A549 treated with Mapracorat at 1 μM for 4 hours (cell line): ENCODE measurements at places on chromosomes 7 and 10. TPM values are rescaled to one million over a fixed set of nuclear protein-coding genes. Genes with fewer than 3 reads are reported as not detected.

Gene NUTM2A
- 0.08 TPM in 1 of 5 replicates, not detected in the others for total RNA-seq

Gene RASA4B
- 0.77 to 2.2 TPM (median 1.5 TPM) in 5 replicates for total RNA-seq

Gene FLNC
- total RNA-seq = 3.6 to 5.7 TPM (median 3.8 TPM) in 5 replicates

Gene IDI2
- 0.10 TPM in 1 of 5 replicates, not detected in the others for total RNA-seq

Gene NKX1-2
- 0.04 to 0.06 TPM in 2 of 5 replicates, not detected in the others for total RNA-seq

Gene TMEM140
- 0.95 to 1.2 TPM (median 1.0 TPM) in 5 replicates for total RNA-seq

Gene SLC26A5
- total RNA-seq = not detected in 5 replicates

Gene HMX2
- 0.08 to 0.23 TPM (median 0.14 TPM) in 4 of 5 replicates, not detected in the other for total RNA-seq

Gene PSAP
- 775 to 988 TPM (median 873 TPM) in 5 replicates for total RNA-seq

Gene VSTM4
- 0.15 to 0.56 TPM (median 0.39 TPM) in 5 replicates for total RNA-seq

Gene IKZF1
- total RNA-seq = not detected in 5 replicates

Gene NPY4R2
- total RNA-seq = 12.9 to 28.4 TPM (median 24.8 TPM) in 5 replicates

Gene C7orf57
- total RNA-seq = 0.24 to 0.45 TPM (median 0.31 TPM) in 5 replicates

Gene INA
- total RNA-seq = 18.3 to 27.6 TPM (median 21.0 TPM) in 5 replicates

Gene STK32C
- 32.6 to 49.1 TPM (median 47.1 TPM) in 5 replicates for total RNA-seq

Gene CCSER2
- total RNA-seq = 10.2 to 13.6 TPM (median 12.0 TPM) in 5 replicates

Gene CLRN3
- not detected in 5 replicates for total RNA-seq

Gene LIPF
- not detected in 5 replicates for total RNA-seq

Gene NEURL1
- 0.52 to 0.87 TPM (median 0.62 TPM) in 5 replicates for total RNA-seq

Gene SPDYE8
- not detected in 5 replicates for total RNA-seq

Gene PLEKHS1
- total RNA-seq = 0.04 to 0.06 TPM (median 0.05 TPM) in 3 of 5 replicates, not detected in the others

Gene TMEM176A
- total RNA-seq = not detected in 5 replicates

Gene CLCN1
- total RNA-seq = 0.05 to 0.37 TPM in 2 of 5 replicates, not detected in the others

Gene C7orf25
- total RNA-seq = 1.1 to 2.8 TPM (median 2.0 TPM) in 5 replicates

Gene PTN
- total RNA-seq = not detected in 5 replicates

Gene PRKCQ
- total RNA-seq = 3.3 to 4.1 TPM (median 3.6 TPM) in 5 replicates

Gene CDNF
- total RNA-seq = 1.1 to 1.4 TPM (median 1.3 TPM) in 5 replicates

Gene SFMBT2
- total RNA-seq = 7.0 to 9.0 TPM (median 8.1 TPM) in 5 replicates

Gene FEZF1
- total RNA-seq = not detected in 5 replicates

Gene SORCS1
- total RNA-seq = not detected in 5 replicates

Gene HUS1
- 16.2 to 20.6 TPM (median 18.0 TPM) in 5 replicates for total RNA-seq

Gene SCIN
- 0.26 to 0.53 TPM (median 0.32 TPM) in 5 replicates for total RNA-seq

Gene DLX5
- not detected in 5 replicates for total RNA-seq

Gene CEP55
- total RNA-seq = 57.5 to 72.2 TPM (median 65.1 TPM) in 5 replicates

Gene EFCAB10
- total RNA-seq = 2.2 to 3.8 TPM (median 2.8 TPM) in 5 replicates

Gene ANKRD1
- 23.7 to 52.1 TPM (median 40.5 TPM) in 5 replicates for total RNA-seq

Gene SPDYE9
- not detected in 5 replicates for total RNA-seq

Gene SYCE1
- total RNA-seq = not detected in 5 replicates

Gene DPYSL4
- total RNA-seq = 15.2 to 21.3 TPM (median 18.9 TPM) in 5 replicates

Gene TBC1D12
- total RNA-seq = 5.1 to 6.5 TPM (median 5.6 TPM) in 5 replicates

Gene GNAI1
- total RNA-seq = 27.4 to 33.6 TPM (median 32.0 TPM) in 5 replicates

Gene DPP6
- total RNA-seq = not detected in 5 replicates

Gene BMPER
- total RNA-seq = 4.4 to 5.7 TPM (median 5.1 TPM) in 5 replicates

Gene SLC26A3
- total RNA-seq = not detected in 5 replicates

Gene PLAU
- 102 to 121 TPM (median 116 TPM) in 5 replicates for total RNA-seq

Gene PTPRZ1
- not detected in 5 replicates for total RNA-seq

Gene CFAP69
- 2.0 to 3.3 TPM (median 2.4 TPM) in 5 replicates for total RNA-seq

Gene RNF32
- 1.1 to 2.1 TPM (median 1.9 TPM) in 5 replicates for total RNA-seq
